Dermis blood vessel endothelial cell (primary cell): ENCODE measurements at places on chromosomes 3 and 15. TPM values are rescaled to one million over a fixed set of nuclear protein-coding genes. Genes with fewer than 3 reads are reported as not detected.

Gene TMEM87A
- 60.6 and 62.3 TPM in 2 replicates for total RNA-seq

Gene TRPM1
- 1.9 TPM in 1 of 2 replicates, not detected in the other for total RNA-seq

DNA sequence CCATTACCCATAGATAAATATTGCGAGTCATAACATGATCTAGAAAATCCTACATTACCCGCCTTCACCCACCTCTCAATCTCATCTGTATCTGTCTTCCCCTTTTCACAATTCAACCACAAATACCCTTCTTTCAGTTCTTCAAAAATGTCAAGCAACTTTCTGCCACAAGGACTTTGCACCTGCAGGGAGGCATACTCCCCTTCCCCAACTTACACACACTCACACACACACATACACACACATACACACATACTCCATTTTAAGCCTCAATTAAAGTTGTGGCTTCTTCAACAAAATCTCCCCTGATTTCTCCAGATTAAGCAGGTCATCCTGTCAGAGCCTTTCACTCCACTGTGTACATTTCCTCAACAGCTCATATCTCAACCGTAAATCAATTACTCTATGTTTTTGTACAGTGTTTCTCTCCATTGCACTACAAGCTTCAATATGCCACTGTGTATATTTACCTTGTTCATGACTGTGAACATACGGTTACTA lies 33.1 kb upstream of the CCDC50 start:
- DNase-seq: no peak

Gene GLDN
- total RNA-seq: not detected in 2 replicates

DNA sequence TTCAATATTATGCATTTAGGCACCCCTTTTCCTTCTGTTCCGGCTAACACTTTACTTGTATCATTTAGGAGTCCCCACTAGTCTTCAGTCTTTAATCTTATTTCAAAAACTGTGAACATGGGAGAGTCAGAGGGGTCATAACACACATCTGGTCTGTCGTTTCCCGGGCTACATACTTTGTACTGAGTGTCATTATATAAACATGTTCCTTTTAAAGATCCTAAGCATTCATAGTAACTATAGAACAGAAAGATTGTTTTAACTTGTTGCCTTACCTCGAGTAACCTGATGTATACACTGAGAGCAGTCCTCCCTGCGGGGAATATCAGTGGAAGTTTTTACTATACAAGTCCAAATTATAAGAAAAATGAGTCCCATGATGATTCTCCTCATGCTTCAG lies 78.2 kb upstream of the VEPH1 start:
- no peak for DNase-seq

- DNase-seq: no peak
Measured at GRCh38 chr15:59649603-59650002, 7.7 kb downstream of the GTF2A2 start.

DNA sequence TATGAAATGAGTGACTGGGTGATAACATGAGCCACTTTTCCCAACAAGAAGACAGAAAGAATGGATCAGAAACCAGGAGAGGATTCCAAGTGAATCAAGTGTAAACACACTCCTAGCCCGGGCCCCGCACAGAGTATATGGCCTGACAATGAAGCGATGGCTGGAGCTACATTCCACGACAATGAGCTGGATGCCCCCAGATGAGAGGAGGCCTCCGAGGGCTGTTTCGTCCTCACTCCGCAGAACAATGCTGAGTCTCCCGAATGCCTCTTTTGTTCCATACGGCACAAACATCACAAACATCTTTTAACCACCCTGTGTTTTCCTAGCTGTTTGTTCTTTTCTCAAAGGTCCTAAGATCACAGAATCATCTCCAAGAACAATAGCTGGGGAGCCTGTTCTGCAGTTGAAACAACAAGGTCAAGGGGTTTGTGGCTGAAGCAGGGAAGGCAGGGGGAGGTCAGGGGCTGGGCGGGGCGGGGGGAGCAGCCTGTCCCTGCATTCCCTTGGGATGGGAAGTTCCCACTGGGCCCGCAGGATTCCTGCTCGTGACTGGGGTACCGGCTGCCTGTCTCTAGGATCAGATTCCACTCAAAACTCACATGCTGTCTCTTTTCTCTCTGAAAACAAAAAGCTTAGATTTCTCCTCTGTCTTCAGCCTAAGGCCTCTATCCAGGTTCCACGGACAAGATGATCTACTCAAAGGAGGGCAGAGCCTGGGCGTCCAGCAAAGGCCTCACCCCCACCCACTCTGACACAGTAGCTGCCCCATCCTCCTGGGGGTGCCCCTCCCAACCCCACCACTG lies 151.3 kb downstream of the XXYLT1 start:
- DNase-seq: peak; percentile 92

Gene CEP19
- total RNA-seq: 6.8 and 9.0 TPM in 2 replicates

DNA sequence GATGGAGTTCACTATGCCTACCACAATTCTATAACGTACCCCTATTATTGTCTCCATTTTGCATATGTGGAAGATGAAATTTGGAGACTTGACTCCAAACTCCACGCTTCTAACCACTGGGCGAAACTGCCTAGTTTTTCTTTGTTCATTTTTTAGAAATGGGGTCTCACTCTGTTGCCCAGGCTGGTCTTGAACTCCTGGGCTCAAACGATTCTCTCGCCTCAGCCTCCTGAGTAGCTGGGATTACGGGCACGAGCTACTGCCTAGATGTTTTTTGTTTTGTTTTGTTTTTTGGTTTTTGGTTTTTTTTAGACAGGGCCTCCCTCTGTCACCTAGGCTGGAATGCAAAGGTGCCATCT lies 584 bp upstream of the RPL32 start:
- no peak for DNase-seq

GRCh38 chr15:38864122-38864521 lies 299.5 kb upstream of the RASGRP1 start:
- peak; percentile 24 for DNase-seq

DNA sequence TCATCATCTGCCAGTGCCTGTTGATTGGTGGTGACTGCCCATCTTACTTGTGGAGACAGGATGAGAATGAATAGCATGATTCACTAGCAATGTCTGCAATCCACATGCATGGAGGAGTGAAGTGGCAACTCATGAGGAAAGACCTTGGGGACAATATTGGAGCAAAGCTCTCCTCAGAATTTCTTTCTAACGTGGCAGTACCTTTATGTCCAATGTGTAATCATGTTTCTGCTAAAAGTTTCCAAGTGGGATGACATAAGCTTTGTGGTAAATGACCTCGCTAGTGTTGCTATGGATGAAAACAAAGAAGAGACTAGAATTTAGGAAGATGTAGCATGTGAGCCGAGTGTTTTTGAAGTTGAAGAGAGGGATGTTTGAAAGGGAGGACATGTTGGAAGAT lies 117.8 kb downstream of the CPNE4 start:
- DNase-seq: no peak

DNA sequence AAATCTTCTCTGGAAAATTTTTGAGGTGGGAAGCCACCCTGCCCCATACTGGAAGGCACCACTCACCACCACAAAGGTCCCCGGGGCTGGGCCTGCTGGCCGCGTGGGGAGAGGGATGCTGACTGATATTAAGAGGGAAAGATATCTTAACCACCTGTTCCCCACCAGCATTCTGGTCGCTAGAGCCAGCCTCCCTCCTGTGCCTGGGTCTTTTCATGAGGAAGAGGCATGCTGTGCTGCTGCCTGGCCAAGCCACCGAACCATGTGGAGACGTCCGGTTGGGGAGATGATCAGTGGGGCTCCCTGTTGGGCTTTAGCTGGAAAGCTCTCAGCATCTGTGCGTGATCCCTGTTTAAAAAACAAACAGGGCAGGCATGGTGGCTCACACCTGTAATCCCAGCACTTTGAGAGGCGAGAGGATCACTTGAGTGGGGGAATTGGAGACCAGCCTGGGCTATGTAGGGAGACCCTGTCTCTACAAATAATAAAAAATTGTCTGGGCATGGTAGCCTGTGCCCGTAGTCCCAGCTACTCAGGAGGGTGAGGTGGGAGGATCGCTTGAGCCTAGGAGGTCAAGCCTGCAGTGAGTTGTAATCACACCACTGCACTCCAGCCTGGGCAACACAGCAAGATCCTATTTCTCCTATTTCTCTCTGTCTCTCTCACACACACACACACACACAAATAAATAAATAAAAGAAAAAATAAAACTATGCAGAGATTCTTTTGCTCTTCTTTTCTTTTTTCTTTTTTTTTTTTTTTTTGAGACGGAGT lies 1.0 kb downstream of the KLHL18 start:
- peak; percentile 39 for DNase-seq

GRCh38 chr3:45937206-45938042 lies 5.8 kb upstream of the CXCR6 start:
- DNase-seq: no peak

Gene SCAMP5
- 9.5 and 11.6 TPM in 2 replicates for total RNA-seq

Gene NTRK3
- under 0.01 TPM in 1 of 2 replicates, not detected in the other for total RNA-seq

Gene CCDC33
- total RNA-seq: 0.05 TPM in 1 of 2 replicates, not detected in the other

GRCh38 chr3:13950042-13950441 lies 70.2 kb upstream of the WNT7A start:
- DNase-seq: no peak

- no peak for DNase-seq
Measured at GRCh38 chr3:4245671-4246070, 57.5 kb upstream of the SETMAR start.

- peak; percentile 75 for DNase-seq
Measured at GRCh38 chr3:196684548-196685407, 27.3 kb downstream of the CEP19 start.

Gene GMNC
- not detected in 2 replicates for total RNA-seq

Gene SLC22A13
- 0.17 and 0.19 TPM in 2 replicates for total RNA-seq

Gene TGM5
- total RNA-seq: not detected in 2 replicates

- no peak for DNase-seq
Measured at GRCh38 chr3:52608337-52608736, 71.9 kb downstream of the UQCC5 start.

DNA sequence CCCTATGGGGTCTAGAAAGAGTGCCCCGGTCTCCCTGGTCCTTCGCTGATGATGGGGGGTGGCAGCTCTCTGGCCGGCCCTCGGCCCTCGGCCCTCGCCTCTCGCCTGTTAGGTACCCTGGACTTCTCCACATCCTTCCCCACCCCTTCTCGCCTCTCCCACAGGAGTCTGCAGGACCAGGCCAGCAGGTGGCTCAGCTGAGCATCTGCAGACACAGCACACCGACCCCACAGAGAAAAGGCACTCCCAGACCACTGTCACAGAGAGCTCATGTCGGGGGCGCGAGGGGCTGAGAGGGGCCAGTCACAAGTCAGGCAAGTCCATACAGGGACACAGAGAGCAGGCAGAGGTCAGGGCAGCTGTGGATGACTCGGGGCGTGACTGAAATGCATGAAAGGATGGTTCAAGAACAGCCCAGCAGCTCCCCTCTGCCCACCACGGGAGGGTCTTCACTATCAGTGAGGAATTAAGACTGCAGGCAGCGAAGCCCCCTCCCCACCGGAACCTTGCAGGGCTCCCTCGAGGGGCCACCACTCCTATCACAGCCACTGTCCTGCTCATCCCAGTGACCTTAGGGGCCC lies 181.7 kb upstream of the NSMCE3 start:
- peak; percentile 9 for DNase-seq

DNA sequence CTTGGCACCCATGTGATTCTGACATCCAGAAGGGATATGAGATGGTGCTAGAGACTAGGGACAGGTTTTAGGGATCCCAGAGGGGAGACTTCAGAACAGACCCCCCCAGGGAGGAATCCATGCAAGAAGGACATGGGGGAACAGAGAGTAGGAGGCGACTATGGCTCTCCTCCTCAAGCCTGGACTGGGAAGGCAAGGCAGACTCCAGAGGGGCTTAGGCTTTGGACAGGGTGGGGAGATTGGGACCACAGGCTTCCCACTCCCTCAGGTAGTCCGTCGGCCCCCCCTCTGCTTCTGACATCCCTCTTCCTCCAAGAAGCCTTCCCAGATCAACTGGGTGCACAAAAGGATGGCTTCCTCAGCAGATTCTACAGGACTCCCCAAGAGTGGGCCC lies 3.0 kb upstream of the VIPR1 start:
- DNase-seq: no peak

- DNase-seq: no peak
Measured at GRCh38 chr3:28890373-28890772, 390.5 kb upstream of the RBMS3 start.

GRCh38 chr15:100244796-100245486 lies 96.8 kb downstream of the ADAMTS17 start:
- DNase-seq: no peak

Gene FOXP1
- 70.8 and 72.3 TPM in 2 replicates for total RNA-seq

Gene LRRIQ4
- not detected in 2 replicates for total RNA-seq

Gene LTK
- 0.09 TPM in 1 of 2 replicates, not detected in the other for total RNA-seq

DNA sequence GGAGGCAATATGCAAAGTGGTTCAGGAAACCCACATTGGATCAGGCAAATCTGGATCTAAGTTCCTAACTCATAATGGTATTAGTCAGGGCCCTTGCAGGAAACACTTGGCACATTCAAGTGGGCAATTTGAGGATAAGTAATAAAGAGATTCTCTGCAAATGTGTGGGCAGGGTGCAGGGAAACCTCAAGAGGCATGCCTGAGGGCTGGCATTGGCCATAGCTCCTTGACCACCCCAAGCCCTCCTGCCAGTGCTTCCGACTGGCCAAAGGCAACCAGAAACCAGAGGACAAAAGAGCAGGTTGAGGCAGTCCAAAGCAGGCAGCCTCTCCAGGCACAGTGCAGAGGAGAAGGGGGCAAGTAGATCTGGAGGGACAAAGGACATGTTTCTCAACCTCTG lies 130.8 kb upstream of the SNTN start:
- no peak for DNase-seq

Gene SCAANT1
- not detected in 2 replicates for total RNA-seq

DNA sequence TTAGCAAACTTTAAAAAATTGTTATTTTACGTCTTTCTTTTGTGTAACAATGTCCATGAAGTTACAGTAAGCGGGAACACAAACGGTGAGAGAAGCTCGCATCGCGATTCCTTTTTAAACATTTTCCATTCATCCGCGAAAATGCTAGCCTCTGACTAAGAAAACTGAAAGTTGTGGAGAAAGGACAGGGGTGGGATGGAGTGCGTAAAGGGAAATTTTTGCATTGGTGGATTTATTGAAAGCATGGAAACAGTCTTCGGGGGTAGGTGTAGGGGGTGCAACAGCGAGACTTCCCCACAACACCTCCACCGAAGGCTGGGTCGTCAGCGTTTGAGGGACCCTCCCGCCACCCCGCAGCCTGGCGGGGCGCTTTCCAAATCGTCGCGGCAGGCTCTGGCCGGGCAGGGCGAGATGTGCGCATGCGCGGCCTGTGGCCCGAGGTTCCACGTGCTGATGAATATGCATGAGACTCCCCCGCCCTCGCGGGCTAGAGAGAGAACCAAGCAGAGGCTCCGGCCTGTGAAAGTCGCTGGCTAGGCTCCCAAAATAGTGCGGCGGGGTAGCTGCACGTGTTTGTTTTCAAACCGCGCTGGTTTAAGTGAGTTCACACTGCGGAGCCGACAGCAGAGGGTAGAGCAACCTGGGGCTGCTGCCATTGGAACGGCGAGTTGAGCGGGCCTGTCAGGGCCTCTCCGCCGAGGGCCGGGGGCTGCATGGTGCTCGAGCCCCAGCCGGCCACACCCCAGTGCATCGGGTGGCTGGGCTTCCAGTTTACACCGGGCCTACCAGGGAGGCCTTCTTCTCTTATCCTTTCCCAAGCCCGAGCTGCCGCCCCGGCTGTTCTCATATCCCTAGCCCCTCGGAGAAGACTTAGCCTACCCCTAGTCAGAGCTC lies 9.9 kb downstream of the ZIC1 start:
- no peak for DNase-seq

- DNase-seq: peak; percentile 89
Measured at GRCh38 chr15:81531109-81531592, 157.1 kb upstream of the TMC3 start.
